Naive thymus-derived CD4-positive, alpha-beta T cell (primary cell): ENCODE measurements at places on chromosomes 7 and 10. TPM values are rescaled to one million over a fixed set of nuclear protein-coding genes. Genes with fewer than 3 reads are reported as not detected.

The PODXL gene
- polyA plus RNA-seq, result 0.15 TPM

DNA sequence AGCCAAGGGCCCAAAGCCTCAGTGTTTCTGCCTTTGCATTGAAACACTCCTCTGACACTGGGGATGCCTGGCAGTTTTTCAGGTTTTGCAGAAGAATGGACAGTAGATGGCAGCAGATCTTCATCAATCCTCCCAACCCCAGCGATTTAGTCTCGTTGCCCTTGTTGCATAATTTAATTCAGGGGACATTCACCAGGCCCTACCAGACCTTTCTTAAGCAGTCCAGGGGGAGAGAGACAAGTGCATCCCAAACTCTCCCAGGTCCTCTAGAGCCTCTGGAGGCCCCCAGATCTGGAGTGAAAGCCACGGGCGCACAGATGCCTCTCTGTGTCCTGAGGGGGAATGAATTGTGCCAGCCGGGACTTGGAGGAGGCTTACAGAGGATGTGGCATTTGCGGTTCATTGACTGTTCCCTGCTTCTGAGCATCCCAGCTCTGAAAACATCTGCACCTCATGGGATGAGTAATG, 29.6 kb downstream of the MINDY4 start:
- peaks cover 6% of the 10 kb centered on the region for H3K4me1 ChIP-seq
- no peak overlapping the region for H3K4me3 ChIP-seq
- no peak for DNase-seq

GRCh38 chr7:103547451-103548284, 101.7 kb upstream of the SLC26A5 start:
- H3K27ac ChIP-seq, result no peak overlapping the region
- H3K4me1 ChIP-seq, result no peaks in the 10 kb centered on the region
- no peak overlapping the region for H3K4me3 ChIP-seq
- no peaks in the 10 kb centered on the region for H3K27me3 ChIP-seq

DNA sequence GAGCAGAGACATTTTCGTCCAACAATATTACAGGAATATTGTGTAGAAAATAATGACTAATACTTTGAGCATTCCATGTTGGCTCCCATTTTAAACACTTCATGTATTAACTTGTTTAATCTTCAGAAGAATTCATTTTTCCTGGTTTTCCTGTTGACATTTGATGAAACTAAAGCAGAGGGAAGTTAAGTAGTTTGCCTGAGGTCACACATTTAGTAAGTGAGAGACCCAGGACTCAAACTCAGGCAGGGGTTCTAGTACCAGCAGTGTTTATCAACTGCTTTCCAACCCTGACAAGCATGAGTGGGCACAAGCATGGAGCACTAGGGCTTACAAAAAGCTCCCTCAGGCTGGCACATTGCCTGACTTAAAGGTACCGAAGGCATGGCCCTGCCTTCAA, 719.1 kb downstream of the AUTS2 start:
- H3K4me3 ChIP-seq, result no peak overlapping the region
- H3K27ac ChIP-seq, result no peak overlapping the region
- no peaks in the 10 kb centered on the region for H3K27me3 ChIP-seq
- H3K36me3 ChIP-seq, result no peaks in the 10 kb centered on the region

DNA sequence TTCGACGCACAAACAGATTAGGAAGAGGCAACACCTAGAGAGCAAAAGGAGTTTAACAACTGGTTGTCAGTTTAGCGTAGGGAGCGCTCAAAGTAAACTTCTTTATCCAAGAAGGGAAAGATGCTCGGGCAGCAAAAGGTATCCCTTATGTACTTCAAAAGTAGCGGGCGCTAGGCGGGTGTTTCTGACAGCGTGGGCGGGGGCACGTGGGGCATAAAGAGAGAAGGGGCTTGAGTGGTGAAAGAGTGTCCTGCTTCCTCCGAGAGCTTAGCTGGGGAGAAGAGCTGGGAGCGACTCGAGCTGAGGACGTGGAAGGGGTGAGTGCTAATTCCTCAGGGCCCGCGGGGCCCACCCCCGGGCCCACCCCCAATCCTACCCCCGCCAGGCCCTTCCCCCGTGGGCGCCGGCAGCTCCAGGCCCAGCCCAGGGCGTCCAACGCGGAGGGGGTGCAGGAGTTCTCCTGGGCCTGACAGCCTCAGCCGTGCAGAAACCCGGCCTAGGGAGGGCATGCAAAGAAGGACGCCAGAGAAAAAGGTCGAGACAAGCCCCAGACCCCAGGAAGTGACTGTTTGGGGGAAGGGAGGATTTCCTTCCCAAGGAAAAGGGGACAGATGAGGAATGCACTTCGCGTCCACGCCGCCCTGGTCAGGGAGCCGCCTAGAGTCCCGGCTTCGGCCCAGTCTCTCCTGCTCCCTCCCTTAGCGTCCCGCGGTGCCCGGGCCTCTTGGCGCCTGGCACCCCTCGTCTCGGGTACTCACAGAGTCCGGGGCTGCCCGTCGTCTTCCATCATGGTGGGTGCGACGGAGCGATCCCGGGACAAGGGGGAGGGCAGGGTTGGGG, 868 bp downstream of the TIAL1 start:
- no peaks in the 10 kb centered on the region for H3K36me3 ChIP-seq
- peak overlapping the region; percentile 98 for H3K27ac ChIP-seq
- H3K4me3 ChIP-seq, result peak overlapping the region; percentile 96
- H3K27me3 ChIP-seq, result no peaks in the 10 kb centered on the region

The NYAP1 gene
- not detected for polyA plus RNA-seq

The MKI67 gene
- 0.20 TPM for polyA plus RNA-seq

- DNase-seq, result no peak
- no peaks in the 10 kb centered on the region for H3K36me3 ChIP-seq
- no peaks in the 10 kb centered on the region for H3K27me3 ChIP-seq
- no peak overlapping the region for H3K4me3 ChIP-seq
- H3K4me1 ChIP-seq, result no peaks in the 10 kb centered on the region
Measured at GRCh38 chr10:1315178-1315577, 259.0 kb downstream of the WDR37 start.

The NPTX2 gene
- polyA plus RNA-seq, result not detected

GRCh38 chr10:51343391-51343790, 269.1 kb downstream of the PRKG1 start:
- H3K36me3 ChIP-seq, result no peaks in the 10 kb centered on the region
- H3K4me1 ChIP-seq, result no peaks in the 10 kb centered on the region
- H3K27me3 ChIP-seq, result no peaks in the 10 kb centered on the region
- no peak overlapping the region for H3K27ac ChIP-seq
- DNase-seq, result no peak
- H3K4me3 ChIP-seq, result no peak overlapping the region

DNA sequence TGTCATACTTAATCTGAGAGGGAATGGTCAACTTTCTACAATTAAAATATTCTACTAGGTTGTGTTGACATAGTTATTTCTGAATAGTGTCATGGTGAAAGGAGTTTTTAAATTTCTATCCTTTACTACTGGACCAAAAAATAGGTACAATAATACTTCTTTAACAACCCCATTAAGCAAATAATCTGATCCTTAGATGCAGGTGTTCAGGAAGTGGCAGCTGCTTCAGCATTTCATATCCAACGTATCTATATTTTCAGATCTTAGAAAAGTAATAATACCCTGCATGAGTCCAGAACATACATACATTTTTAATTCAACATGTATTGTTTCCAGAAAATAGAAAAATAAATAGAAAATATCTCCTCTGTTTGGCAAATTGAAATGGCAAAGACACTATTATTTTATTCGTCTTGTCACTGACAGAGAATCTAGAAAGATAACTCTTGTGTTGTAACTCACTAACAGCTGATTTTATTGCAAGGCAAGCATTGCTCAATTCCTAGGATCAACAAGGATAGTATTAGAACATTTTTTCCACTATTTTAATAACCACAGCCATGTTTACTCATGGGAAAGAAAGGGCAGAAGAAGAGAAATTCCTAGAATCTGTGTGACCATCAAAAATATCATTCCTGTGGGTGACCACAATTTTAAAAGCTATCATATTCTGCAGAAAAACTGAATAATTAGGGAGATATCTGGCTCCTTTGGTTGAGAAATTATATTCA, 159.3 kb upstream of the CNTNAP2 start:
- no peak overlapping the region for H3K4me3 ChIP-seq
- no peaks in the 10 kb centered on the region for H3K4me1 ChIP-seq
- no peaks in the 10 kb centered on the region for H3K27me3 ChIP-seq
- H3K36me3 ChIP-seq, result no peaks in the 10 kb centered on the region
- no peak overlapping the region for H3K27ac ChIP-seq

GRCh38 chr10:118504467-118505205, 90.8 kb downstream of the PRLHR start:
- H3K27ac ChIP-seq, result no peak overlapping the region
- H3K4me3 ChIP-seq, result no peak overlapping the region
- H3K4me1 ChIP-seq, result no peaks in the 10 kb centered on the region
- no peak for DNase-seq

The MET gene
- polyA plus RNA-seq, result not detected

DNA sequence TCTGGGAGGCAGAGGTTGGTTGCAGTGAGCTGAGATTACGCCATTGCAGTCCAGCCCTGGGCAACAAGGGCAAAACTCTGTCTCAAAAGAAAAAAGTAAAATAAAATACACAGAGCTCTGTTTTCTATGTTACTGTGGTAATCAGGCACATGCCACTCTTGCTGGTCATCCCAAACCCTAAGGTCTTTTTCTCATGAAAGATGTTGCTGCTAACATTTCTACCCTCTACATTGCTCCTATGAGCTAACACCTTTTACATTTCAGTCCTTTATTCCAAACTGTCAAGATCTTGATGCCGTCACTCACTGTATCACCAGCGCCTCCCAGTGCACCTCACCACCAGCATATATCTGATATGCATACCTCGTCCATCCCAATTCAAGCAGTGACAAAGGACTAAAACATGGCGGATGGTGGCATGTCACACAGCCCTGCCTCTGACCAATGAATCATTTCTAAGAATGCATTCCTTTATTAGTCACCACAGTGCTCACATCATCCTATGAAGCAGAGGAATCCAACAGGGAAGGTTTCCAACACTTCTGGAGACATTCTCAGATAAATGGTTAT, 4.3 kb downstream of the DAGLB start:
- H3K36me3 ChIP-seq, result peaks cover 33% of the 10 kb centered on the region
- no peak overlapping the region for H3K27ac ChIP-seq
- H3K4me3 ChIP-seq, result no peak overlapping the region
- no peaks in the 10 kb centered on the region for H3K27me3 ChIP-seq

The HMX3 gene
- not detected for polyA plus RNA-seq

DNA sequence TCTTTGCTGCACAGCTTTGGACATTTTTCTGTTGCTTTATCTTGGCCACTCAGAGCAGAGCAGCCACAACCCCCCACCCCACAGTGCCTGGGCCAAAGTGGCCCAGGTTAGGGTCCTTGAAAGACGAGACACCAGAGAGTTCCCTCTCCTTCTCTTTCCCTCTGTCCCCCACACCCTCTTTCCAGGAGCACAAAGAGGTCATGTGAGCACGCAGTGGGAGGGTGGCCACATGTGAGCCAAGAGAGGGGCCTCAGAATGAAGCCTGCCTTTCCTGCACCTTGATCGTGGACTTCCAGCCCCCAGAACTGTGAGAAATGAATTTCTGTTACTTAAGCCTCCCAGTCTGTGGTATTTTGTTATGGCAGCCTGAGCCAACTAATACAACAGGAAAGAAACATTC, 14.6 kb upstream of the MSMB start:
- no peak for DNase-seq
- H3K36me3 ChIP-seq, result no peaks in the 10 kb centered on the region
- no peak overlapping the region for H3K27ac ChIP-seq

The PNLIPRP3 gene
- polyA plus RNA-seq, result not detected

GRCh38 chr7:24972166-24972477, 7.9 kb downstream of the OSBPL3 start:
- no peak overlapping the region for H3K27ac ChIP-seq
- H3K27me3 ChIP-seq, result no peaks in the 10 kb centered on the region

The OR9A2 gene
- polyA plus RNA-seq, result not detected

DNA sequence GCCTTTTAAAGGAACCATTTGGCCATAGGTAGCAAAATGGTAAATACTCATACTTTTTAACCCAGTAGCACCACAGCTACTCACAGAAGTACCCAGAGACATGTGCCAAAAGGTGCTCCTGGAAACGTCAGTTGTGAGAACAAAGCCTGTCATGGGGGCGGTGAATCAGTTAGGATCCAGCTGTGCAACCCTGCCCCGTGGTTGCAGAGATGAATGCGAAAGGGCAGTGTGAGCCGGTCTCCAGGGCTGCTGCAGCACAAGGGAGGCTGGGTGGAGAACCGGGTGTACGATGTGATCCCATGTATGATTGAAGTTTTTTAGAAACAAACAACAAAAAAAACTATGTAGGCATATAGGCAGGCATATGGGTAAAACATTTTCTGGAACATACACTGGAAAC, 1.3 kb upstream of the LRRC18 start:
- DNase-seq, result no peak
- no peaks in the 10 kb centered on the region for H3K4me1 ChIP-seq
- H3K36me3 ChIP-seq, result no peaks in the 10 kb centered on the region

The OPN4 gene
- not detected for polyA plus RNA-seq

The PIP4K2A gene
- polyA plus RNA-seq, result 40.9 TPM

DNA sequence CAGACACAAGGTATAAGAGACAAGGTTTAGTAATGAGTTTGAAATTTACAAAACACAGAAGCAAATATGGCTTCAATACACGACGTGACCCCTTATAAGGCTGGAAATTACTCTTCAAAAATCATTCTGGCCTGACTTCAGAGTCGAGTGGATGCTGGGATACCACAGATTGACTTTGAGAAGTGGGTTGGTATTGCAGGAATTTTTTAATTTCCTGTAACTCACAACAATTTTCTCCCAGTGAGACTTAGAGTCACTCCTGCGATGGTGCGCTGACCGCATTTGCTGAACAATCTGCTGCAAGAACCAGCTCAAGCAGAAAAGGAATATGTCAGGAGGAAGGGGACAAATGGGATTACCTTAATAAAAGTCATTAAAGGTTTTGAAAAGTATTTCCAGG, 132.1 kb downstream of the EMX2 start:
- no peak overlapping the region for H3K4me3 ChIP-seq
- no peaks in the 10 kb centered on the region for H3K4me1 ChIP-seq
- DNase-seq, result no peak
- no peak overlapping the region for H3K27ac ChIP-seq
- no peaks in the 10 kb centered on the region for H3K27me3 ChIP-seq
- no peaks in the 10 kb centered on the region for H3K36me3 ChIP-seq

DNA sequence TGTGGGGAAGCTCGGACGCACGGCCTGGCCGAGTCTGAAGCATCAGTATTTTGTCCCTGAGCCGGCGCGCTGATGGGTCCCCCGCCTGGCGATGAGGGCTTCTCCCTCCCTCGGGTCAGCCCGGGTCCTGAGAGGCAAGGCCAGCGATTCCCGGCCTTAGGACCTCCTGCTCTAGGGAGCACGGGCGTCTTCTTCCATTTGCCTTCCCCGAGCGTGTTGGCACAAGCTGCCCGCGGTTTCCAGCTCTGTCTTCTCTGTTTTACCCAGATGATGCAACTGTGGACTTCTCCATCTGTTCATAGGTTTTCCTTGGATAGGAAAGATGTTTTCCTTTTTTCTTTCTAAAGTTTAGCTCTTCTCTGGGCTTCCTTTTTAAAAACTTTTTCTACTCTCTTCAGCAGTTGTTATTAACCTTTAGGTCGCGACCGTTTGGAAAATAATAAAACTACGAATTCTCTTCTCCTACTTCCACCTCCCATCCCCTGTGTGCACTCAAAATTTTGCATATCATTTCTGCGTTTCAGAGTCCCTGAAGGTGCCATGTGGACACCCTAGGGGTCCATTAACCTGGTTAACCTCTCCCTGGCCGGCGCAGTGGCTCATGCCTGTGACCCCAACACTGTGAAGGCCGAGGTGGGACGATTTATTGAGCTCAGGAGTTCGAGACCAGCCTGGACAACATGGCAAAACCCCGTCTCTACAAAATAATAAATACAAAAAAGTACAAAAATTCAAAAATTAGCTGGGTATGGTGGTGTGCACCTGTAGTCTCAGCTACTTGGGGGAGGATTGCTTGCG, 1.4 kb upstream of the SLC25A28 start:
- peak overlapping the region; percentile 99 for H3K27ac ChIP-seq
- peaks cover 22% of the 10 kb centered on the region for H3K4me1 ChIP-seq
- no peaks in the 10 kb centered on the region for H3K36me3 ChIP-seq
- no peaks in the 10 kb centered on the region for H3K27me3 ChIP-seq
- H3K4me3 ChIP-seq, result peak overlapping the region; percentile 85

The ZNF12 gene
- 33.4 TPM for polyA plus RNA-seq

The EPO gene
- polyA plus RNA-seq, result not detected

The EGFR gene
- polyA plus RNA-seq, result not detected
